ENCODE measurements at places on chromosomes 1 and 21.

DNA sequence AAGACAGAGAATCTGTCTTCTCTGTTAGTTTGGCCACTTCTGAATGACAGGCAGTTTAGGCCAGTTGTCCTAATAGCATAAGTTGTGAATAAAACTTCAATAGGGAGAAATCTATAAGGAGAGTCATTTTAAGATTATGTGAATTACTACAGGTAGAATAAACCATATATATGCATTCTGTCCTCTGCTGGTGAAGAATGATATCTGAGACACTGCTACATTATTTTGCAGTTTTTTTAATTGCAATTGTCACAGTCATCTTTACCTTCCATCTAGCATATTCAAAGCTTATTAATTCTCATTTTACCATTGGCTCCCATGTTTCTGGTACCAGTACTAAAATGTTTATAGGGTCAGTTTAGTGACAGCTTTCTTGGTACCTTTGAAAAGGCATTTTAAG lies 519.6 kb upstream of the DEPDC1 start:
- DNase-seq: no peak

DNA sequence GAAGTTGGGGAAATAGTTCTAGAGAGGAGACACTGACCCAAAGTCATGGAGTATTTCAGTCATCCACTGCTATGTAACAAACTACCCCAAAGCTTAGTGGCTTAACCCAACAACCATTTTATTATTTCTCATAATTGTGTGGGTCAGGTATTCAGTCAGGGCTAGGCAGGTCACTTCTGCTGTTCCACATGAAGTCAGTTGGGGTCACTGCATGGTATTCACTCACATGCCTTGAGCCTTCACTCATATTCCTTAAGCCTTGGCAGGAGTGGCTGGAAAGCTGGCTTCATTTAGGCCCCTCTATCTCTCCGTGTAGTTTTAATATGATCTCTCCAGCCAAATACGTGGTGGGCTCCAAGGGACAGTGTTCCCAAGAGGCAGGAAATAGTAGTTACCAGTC lies 17.5 kb upstream of the RNF11 start:
- DNase-seq: no peak

GRCh38 chr1:213414911-213415310 lies 363.9 kb downstream of the RPS6KC1 start:
- DNase-seq: no peak

GRCh38 chr21:39649526-39649925 lies 36.8 kb downstream of the B3GALT5 start:
- DNase-seq: no peak

- DNase-seq: no peak
These were observed 123.3 kb upstream of the IFFO2 start for GRCh38 chr1:19079541-19080472.
